IPS-NIHi11 (cell line): ENCODE measurements at places on chromosomes 5 and 9.

DNA sequence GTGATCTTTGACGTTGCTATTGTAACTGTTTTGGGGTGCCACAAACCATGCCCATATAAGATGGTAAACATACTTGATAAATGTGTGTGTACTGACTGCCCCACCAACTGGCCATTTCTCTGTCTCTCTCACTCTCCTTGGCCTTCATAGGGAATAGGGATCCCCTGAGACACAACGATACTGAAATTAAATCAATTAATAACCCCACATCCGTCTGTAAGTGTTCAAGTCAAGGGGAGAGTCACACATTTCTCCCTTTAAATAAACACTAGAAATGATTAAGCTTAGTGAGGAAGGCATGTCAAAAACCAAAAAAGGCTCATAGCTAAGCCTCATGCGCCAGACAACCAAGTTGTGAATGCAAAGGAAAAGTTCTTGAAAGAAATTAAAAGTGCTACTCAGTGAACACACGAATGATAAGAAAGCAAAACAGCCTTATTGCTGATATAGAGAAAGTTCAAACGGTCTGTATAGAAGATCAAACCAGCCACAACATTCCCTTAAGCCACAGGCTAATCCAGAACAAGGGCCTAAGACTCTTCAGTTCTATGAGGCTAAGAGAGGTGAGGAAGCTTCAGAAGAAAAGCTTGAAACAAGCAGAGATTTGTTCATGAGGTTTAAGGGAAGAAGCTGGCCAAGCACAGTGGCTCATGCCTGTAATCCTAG, 111.1 kb downstream of the UGCG start:
- DNase-seq = no peak

DNA sequence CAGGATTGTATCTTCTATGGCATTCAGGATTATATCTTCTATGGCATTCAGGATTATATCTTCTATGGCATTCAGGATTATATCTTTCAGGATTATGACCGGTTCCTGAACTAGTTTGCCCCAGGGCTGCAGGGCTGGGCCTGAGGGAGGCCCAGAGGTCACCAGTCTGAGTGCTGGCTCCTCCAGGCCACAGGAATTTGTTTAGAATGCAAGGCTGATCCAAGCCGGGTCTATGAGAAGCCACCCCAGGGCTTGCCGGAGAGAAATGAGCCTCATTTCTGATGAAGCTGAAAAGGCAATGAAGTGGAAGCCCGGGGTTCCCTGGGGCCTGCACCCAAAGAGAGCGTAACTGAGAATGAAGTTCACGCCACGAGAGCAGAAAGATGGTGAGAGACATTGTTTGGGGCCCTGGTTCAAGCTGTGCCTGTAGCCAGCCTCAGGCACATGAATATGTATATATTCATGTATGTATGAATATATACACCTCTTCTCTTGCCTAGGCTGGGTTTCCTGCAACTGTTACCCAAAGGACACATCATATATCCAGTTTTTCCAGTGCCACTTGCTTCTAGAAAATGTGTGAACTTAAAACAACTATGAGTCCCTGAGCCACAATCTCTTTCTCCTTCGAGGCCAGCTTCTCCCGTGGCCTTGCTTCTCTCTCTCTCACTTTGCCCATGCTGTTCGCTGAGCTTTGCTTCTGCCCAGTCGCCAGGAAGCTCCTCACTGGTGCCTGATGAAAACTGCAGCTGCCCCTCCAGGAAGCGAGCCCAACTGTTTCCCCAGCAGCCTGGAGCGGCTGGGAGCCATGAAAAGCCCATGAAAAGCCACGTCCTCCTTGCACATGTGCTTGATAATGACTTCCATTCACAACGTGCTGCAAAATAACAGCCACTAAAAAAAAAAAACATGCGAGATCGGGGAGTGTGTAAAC, 62.3 kb downstream of the GTF3C4 start:
- no peak for DNase-seq

GRCh38 chr5:141908796-141909195, 14.9 kb upstream of the DELE1 start:
- no peak for DNase-seq

DNA sequence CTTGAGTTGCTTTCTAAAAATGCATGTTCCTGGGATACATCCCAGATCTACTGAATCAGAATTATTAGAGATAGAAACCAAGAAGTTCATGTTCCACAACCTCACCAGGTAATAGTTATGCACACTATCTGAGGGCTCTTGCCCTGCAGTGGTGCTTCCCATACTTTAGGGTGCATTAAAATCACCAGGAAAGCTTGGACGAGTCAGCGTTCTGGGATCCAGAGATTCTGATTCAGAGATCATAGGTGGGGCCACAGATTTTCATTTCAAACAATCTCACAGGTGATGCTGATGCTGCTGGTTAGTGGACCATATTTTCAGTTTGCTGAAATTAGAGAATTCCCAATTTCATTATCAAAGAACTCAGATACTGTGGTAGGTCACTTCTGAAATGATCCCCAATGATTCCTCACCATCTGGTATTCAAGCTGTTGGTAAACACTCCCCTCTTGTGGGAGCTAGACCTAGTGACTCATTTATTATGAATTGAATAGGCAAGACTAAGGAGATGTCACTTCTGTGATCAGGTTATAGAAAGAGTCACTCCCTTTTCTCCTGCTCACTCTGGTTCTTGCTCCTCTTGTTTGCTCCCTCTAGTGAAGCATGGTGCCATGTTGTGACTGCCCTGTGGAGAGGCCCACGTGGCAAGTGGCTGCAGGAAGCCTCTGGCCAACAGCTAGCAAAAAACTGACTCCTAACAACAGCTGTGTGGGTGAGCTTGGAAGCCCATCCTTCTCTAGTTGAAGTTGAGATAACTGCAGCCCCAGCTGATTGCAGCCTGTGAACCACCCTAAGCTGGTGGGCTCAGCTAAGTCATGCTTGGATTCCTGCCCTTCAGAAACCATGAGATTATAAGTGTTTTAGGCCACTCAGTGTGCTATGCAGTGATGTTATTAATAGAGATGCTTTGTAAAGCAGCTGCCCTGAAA, 59.8 kb downstream of the SH3TC2 start:
- DNase-seq = no peak
